ENCODE measurements at places on chromosomes 4 and X. TPM values are rescaled to one million over a fixed set of nuclear protein-coding genes. Genes with fewer than 3 reads are reported as not detected.

DNA sequence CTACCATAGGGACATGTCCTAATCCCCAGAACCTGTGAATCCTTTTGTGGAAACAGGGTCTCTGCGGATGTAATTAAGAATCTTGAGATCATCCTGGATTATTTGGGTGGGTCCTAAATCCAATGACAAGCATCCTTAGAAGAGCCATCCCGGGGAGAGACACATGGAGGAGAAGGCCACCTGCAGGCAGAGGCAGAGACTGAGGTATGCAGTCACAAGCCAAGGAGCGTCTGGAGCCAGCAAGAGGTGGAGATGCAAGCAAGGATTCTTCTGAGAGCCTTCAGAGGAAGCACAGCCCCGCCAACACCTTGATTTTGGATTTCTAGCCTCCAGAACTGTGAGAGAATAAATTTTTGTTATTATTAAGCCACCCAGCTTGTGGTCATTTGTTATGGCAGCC lies 13.8 kb upstream of the FAT1 start:
- no peak for DNase-seq

GRCh38 chrX:110420771-110421499 lies 62.3 kb downstream of the RTL9 start:
- DNase-seq = no peak

- no peak for DNase-seq
These were observed 8.4 kb downstream of the TNMD start for GRCh38 chrX:100593126-100593525.

- no peak for DNase-seq
These were observed 86.3 kb downstream of the RTL9 start for GRCh38 chrX:110444996-110445395.

GRCh38 chr4:6942238-6942800 lies 32.7 kb downstream of the TBC1D14 start:
- no peak for DNase-seq

DNA sequence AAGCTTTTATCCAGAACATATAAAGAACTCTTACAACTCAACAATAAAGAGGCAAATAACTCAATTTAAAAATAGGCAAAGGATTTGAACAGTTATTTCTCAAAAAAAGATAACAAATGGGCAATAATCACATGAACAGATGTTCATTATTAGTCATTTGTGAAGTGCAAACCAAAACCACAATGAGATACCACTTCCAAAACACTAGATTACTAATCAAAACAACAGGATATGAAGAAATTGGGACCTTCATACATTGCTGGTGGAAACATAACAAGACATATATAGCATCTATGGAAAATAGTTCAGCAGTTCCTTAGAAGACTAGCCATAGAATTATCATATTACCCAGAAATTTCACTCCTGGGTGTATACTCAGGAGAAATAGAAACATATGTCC lies 224.6 kb downstream of the FBXO8 start:
- no peak for DNase-seq

DNA sequence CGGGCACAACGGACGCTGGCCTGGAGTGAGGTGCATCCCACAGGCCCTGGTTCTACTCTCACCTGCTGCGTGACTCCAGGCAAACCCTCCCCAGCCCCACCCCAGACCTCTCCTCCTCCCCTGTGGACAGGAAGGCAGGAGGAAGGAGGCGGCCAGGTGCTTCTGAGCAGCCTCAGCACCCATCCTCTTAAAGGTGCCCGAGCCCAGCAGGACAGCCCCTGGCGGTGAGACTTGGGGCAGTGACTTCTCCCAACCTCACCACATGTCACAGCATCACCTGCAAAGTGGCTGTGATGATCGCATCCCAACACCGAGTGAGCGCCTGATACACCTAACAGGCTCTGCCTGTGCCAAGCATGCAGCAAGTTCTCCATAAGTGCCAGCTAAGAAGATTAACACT lies 17.1 kb upstream of the MAN2B2 start:
- no peak for DNase-seq

- DNase-seq = no peak
These were observed 82.2 kb downstream of the FNIP2 start for GRCh38 chr4:158850800-158851644.

GRCh38 chr4:141899103-141899502 lies 262.7 kb downstream of the IL15 start:
- no peak for DNase-seq

GRCh38 chr4:7169134-7169533 lies 23.2 kb upstream of the SORCS2 start:
- DNase-seq = no peak

DNA sequence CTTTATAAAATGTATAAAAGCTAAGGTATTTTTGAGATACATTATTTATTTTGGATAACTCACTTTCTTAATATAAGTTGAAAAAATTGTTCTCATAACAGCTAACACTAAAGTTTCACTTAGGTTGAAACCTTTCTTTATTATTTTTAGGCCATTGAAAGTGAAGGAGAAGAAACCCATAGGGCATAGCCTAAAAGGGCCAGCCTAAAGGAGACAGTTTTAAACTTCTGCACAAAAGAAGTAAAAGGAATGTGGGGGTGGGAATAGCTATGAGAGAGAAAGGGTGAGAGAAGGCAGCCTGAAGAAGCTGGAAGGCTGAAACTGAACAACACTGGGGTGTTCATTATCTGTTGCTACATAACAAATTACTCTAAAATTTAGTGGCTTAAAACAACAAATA lies 57.6 kb upstream of the RAPGEF2 start:
- no peak for DNase-seq

GRCh38 chrX:140507982-140508305 lies 3.1 kb upstream of the SOX3 start:
- no peak for DNase-seq

The ZNF157 gene
- not detected for total RNA-seq

The ODAPH gene
- not detected for total RNA-seq

The DDIT4L gene
- 0.91 TPM for total RNA-seq

The ASB9 gene
- total RNA-seq = 5.4 TPM

The HCCS gene
- total RNA-seq = 21.8 TPM

The CLDN34 gene
- total RNA-seq = not detected
